ENCODE measurements at places on chromosomes 3 and 15.

DNA sequence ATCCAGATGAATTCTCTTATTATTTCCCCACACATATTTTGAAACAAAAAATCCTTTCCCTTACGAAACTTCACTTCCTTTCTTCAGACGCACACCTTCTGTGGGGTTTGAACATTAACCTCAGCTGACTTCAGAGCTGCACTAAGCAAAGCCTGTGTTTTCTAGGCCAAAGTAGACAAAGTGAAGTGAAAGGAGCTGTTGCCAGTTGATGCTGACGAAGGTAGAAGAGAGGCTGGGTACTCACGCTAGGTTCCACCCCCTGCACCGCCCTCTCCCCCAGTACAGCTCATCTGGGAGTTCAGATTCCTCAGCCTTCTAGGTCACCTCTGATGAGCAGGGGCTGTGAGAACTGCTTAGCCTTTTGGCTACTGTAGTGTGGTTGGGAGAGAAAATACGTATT lies 24.1 kb downstream of the DUT start:
- DNase-seq: no peak

DNA sequence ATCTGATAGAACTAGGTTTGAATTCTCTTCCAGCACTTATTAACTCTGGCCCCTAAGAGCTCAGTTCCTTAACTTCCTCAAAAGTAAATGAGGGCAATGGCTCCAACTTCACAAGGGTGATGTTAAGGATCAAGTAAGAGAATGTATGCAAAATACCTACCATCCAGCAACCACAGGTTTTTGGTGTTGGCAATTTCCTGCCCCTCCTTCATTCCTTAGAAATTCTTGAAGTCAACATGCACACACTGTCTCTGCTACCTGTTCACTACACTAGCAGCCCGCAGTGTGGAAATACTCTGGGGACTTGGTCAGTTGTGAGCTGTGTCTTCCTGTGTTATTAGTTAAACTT lies 5.0 kb downstream of the ZBED2 start:
- no peak for DNase-seq

DNA sequence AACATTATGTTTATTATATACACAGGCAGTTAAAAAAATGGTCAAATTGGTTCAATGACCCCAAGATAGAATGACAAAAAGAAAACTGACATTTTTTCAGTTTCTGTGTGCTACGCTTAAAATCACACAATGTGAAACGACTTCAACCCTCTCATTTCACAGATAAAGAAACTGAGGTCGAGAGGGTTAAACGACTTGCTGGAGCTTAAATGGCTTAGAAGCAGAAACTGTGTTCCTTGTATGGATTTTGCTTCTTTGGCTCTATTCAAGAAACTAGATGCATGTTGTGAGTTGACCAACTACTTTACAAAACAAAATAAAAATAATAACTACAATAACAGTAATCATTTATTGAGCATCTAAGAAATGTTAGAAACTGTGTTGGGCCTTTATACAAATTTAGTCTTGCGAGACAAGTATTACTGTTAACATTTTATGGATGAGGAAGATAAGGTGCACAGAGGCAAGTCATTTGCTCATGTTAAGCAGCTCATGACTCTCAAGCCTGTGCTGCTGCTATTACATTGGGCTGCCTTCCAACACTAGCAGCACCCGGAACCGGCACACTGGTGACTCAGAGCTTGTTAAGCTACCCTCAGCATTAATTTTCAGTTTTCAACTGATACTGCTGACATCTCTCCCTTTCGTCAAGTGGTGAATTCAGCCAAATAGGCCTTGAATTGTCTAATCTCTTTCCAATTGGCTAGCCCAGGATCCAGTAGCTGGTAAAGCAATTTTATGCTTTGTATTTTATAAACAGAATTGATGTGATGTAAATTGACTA lies 487.6 kb downstream of the NAALADL2 start:
- DNase-seq: peak; percentile 60

DNA sequence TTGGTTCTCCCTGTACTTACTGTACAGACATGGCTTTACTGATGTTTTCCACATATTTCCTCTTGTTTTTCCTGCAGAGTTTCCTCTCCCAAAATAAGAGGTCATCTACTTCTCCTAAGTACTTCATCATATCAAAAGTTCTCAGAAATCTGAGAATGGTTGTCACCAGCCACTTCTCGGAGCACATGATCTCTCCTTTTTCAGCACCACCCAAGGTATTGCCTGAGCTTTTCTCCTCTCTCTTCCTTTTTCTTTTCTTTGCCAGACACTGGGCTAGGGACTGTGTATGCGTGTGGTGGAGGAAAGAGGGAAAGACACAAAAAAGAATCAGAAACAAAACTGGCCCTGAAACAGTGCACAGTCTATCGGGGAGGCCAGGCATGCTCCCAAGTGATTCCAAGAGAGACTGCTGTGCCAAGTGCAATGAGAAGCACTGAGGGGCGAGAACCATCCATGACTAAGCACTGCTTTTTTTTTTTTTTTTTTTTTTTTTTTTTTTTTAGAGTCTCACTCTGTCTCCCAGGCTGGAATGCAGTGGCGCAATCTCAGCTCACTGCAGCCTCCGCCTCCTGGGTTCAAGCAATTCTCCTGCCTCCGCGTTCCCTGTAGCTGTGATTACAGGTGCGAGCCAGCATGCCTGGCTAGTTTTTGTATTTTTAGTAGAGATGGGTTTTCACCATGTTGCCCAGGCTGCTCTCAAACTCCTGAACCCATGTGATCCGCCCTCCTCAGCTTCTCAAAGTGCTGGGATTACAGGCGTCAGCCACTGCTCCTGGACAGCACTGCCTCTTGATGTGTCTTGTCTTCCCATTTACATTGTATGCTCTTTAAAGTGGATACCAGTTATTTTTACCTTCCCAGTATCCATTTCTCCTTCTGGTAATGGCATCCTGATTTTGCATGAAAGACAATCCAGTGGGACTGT lies 194.0 kb upstream of the FEZF2 start:
- peak; percentile 69 for DNase-seq

DNA sequence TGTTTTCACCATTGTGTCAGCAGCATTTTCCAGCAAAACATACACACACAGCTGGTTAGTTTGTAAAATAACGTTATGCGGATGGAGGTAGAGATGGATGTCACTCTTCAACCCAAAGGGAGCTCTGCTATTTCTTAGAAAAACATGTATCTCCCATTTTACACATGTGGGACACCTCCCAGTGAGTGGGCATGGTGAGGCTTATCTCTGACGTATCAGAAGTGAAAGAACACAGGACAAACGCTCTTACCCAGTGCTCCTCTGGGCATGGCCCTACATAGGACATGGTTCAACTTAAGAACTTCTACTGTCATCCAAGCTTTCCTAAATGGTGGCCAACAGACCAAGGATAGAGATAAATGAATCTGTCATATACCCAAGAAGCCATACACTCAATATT lies 2.1 kb downstream of the FAM240A start:
- DNase-seq: no peak

DNA sequence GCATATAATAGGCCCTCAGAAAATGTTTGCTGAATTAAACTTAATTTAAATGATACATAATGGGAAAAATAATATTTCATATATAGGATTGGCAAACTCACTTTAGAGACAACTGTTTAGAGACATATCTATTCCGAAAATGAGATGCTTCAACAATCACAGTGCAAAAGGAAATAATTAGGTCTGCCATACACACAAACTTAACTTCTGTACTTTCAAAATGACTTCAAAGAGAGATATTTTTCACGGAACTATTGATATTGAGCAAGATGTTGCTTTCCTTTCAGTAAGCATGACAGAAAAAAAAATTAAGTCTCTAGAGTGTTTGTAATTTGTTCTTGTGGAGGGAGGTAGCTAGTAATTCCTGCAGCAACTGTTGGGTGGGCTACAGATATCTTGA lies 769.5 kb downstream of the TUSC7 start:
- DNase-seq: no peak

DNA sequence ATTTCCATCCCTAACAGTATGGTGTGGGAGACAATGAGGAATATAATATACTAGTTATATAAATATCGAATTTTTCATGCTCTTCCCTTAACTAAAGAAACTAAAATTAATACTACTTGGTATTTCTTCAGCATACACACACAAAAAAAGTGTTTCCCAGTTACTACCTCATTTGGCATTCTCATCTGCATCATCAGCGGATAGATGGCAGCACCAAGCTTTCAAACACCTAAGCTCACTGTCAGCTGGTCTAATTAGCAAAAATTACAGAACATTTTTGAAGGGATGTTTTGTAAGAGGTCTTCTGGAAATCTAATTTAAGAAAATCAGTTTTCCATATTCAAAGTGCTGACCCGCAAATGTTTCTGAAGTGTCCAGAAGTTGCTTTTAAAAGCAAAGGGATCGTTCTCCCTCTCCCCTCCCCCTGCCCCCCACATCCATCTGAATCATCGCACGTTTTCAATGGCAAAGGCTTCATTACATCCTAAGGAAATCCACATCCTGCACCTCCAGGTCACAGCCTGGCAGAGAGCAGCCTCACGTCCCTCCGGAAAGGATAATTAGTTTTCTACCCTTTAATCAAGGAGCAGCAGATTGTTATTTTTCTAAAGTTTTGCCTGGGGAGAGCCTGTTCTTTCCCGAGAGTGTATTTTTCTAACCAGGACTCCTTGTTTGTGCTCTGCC lies 86.1 kb upstream of the SPATA12 start:
- DNase-seq: no peak

GRCh38 chr15:35479423-35479822 lies 66.5 kb downstream of the DPH6 start:
- no peak for DNase-seq

DNA sequence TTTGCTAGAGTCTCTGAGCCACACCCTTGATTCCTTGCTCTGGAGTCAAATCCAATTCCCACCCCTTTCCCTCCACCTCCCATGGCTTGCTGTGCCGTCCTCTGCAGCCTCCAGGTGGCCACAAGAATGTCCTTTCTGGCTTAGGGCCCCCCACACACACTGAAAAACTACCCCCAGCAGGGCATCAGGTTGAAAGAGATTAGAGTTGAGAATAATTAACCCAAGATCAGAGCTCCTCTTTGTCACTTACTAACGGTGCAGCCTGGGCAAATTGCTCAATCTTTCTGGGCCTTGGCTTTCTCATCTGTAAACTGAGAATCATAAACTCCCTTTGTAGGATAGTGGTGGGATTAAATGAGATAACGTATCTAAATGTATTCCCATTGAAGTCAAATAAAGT lies 78.5 kb downstream of the MRPL46 start:
- DNase-seq: no peak

- no peak for DNase-seq
Observed at GRCh38 chr3:103308921-103309320, 874.1 kb downstream of the ZPLD1 start.

DNA sequence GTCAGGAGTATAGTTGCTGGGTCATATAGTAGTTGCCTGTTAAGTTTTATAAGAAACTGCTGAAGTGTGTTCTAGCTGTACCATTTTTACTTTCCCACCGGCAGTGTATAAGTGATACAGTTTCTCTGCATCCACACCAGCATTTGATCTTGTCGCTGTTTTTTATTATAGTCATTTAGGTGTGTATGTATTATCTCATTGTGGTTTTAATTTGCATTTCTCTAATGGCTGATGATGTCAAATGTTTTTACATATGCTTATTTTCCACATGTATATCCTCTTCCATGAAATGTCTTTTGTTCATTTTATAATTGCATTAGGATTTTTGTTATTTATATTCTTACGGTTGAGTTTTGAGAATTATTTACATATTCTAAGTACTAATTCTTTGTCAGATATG lies 254.3 kb downstream of the CLSTN2 start:
- DNase-seq: no peak

GRCh38 chr3:127212231-127212630 lies 19.3 kb downstream of the PRR23E start:
- DNase-seq: no peak

DNA sequence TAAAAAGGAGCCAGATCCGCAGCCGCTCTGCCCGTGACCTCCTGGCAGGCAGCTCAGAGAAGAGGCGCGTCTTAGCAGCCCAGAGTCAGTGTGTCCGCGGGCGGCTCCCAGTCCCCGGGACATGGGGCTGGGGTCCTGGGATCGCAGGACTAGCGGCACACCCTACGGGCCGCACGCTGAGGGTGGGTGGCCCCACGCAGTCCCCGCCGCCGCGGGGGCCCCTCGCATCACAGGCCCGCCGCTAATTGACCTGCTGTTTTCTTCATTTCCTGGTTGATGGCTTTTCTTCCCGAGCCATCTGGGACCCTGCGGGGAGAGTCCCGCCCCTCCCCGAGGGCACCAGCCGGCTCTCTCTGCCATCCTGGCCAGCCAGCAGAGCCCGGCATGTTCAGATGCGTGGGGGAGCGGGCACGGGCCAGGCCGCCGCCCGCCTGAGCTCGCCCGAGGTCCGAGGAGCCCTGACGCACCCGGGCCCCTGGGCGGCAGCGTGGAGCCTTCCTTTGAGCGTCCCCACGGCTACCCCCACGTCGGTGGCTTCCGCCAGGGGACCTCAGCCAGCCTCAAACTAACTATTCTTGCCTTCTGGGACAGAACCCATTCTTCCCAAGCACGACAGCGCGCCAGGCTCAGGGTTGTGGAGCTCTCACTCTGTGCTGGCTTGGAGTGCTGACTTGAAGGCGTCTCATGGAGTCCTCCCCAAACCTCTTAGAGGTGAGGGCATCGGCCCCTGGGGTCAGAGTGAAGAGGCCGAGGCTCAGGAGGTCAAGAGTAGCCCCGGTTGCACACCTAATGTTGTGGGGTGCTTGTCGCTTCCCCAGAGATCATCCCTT lies 34.6 kb upstream of the CACNA2D3 start:
- DNase-seq: no peak

DNA sequence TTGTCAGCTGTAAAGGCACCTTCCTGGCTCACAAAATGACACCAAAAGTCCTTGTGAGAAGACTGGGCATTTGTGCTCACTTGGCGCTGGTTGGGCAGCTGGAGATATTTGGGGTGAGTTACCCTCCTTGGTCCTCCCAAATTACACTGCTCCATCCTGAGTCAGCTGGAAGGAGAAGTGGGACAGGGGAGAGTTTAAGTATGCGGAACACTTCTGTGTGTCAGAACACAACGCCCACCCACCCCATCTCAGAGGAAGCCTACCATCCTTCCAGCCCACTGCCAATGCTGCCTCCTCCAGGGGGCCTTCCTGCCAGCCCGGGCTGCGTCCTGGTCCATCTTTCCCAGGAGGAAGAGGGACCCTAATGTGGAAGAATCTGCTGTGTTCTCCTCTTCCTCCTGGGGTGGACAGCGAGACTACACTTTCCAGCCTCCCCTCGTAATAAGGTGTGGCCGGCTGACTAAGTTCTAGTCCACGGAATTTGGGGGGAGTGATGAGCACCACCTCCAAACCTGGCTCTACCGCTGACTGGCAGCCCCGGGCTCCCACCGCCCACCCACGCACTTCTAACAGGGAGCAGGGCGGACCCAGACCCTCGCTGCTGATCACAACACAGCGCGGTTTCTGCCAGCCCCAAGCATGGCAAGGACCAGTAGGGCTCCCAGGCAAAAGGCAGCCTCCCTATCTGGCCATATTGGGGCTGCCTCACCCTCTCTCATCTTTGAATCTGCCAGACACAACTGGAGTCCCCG lies 265.0 kb downstream of the XXYLT1 start:
- peak; percentile 71 for DNase-seq

Data from lower leg skin (tissue), 4 donors.